ENCODE measurements at places on chromosomes 13 and 19. TPM values are rescaled to one million over a fixed set of nuclear protein-coding genes. Genes with fewer than 3 reads are reported as not detected.

Gene BRME1
- 8.0 TPM for total RNA-seq

Gene DEDD2
- total RNA-seq = 42.4 TPM

Gene PGLYRP1
- total RNA-seq = not detected

Gene NAT14
- total RNA-seq = 11.7 TPM

Gene CERS1
- total RNA-seq = not detected

Gene NOVA2
- total RNA-seq = 0.04 TPM

Gene CLEC17A
- total RNA-seq = not detected

Gene VWA8
- 17.9 TPM for total RNA-seq

Gene ERICH4
- total RNA-seq = not detected

Gene PPP2R1A
- total RNA-seq = 184 TPM

Gene MCF2L
- 1.4 TPM for total RNA-seq

Gene PDE4A
- 12.7 TPM for total RNA-seq

Gene ADAT3
- 13.3 TPM for total RNA-seq

Gene ELSPBP1
- total RNA-seq = not detected

Gene CRB3
- 0.33 TPM for total RNA-seq

Gene SMIM44
- total RNA-seq = not detected

Gene MPHOSPH8
- 49.6 TPM for total RNA-seq

Gene DACT3
- total RNA-seq = 0.31 TPM

Gene ZNF560
- not detected for total RNA-seq

Gene TSKS
- 4.5 TPM for total RNA-seq

Gene RCBTB1
- 20.0 TPM for total RNA-seq

Gene PROZ
- not detected for total RNA-seq

Data from activated CD4-positive, alpha-beta T cell treated with anti-CD3 and anti-CD28 coated beads, Interleukin-2, amount 10 ng/mL, durations not matched to agents 7 days and 5 days (primary cell).